ENCODE measurements at places on chromosomes 5 and 9.

DNA sequence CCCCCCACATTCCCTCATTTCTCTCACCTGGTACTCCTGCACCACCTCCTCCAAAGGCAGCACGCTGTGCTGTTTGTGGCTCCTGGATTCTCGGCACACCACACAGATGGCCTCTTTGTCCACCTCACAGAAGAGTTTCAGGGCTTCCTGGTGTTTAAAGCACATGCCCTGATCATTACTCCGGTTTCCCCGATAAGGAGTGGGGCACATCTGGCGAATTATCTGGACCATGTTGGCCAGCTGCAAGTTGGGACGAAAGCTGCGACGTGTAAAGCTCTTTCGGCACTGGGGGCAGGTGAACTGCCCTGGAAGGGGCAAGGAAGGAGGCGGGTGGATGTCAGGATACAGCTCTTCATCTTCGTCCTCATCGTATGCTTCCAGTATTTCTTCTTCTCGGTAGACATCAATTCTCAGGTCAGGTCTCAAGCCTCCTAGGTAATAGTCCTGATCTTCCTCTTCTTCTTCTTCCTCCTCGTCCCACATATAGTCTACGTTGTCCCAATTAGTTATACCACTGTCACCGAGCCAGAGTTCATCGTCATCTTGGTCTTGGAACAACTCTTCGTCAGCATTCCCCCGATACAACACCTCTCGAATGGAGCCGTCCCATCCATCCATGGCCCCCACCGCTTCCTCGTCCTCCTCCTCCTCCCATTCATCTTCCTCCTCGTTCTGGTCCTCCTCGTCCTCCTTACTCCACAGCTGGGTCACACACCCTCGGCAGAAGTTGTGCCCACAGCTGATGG is 796 bp downstream of the TRIM52 start:
- DNase-seq = no peak

DNA sequence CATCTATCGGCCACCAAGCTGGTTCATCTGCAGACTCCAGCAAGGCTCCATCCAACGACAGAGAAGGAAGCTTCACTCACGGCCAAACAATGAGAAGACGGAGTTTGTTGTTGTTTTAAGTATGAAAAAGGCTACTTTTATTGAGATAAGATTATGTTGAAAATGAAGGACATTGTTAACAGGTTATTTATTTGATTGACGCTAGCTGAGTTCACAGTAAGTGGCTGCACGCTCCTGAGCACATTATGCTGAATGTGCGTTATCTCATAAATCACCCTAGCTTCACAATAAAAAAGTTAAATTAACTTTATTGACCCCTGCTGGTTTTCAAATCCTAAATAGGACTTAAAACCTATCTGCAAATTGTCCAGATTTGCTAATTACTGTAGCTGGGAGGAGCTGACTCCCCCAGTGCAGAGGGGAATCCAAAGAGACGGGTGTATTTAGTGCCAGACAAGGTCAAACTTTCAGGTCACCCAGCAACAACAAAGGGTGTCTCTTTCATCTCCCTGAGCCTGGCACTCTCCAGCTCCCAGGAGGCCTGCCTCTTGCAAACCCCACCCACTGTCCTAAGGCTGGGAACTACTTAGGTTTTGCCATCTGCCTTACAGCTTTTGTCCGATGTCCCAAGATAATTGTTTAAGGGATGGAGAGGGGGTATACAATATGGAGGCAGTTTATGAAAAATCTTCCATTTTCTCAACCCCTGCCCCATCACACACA is 129.2 kb downstream of the ZDHHC21 start:
- no peak for DNase-seq

GRCh38 chr5:28574606-28575005 is 1536.2 kb upstream of the CDH9 start:
- DNase-seq = no peak

DNA sequence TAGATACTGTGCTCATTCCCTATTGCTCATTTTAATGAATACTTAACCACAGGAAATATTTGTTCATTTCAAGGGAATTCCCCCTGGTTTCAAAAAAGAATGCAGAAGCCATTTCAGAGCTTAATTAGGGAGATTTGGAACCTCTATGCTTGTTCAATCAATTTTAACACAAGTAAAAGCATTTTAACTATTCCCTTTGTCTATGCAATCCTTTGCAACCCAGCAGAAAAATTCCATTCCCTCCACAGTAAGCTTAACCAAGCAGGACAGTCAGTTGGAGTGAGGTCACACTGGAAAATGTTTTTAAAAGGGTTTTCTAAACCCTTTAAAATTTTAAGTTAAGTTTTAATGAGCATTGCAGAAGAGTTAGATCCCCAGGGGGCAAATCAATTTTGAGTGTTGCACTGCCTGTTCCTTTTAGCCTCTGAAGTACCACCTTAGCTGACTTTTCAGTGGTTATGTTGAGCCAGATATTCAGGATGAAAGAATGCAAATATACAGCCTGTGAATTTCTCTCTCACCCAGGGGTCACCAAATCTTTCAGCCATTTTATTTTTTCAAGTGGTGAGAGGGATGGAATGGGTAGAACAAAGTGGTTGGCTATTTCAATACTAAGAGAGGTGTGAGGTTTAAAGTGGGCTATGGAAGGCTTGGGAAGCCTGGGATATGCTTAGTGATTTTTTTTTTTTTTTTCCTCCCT is 356.2 kb upstream of the NUDT12 start:
- DNase-seq = peak; percentile 14

DNA sequence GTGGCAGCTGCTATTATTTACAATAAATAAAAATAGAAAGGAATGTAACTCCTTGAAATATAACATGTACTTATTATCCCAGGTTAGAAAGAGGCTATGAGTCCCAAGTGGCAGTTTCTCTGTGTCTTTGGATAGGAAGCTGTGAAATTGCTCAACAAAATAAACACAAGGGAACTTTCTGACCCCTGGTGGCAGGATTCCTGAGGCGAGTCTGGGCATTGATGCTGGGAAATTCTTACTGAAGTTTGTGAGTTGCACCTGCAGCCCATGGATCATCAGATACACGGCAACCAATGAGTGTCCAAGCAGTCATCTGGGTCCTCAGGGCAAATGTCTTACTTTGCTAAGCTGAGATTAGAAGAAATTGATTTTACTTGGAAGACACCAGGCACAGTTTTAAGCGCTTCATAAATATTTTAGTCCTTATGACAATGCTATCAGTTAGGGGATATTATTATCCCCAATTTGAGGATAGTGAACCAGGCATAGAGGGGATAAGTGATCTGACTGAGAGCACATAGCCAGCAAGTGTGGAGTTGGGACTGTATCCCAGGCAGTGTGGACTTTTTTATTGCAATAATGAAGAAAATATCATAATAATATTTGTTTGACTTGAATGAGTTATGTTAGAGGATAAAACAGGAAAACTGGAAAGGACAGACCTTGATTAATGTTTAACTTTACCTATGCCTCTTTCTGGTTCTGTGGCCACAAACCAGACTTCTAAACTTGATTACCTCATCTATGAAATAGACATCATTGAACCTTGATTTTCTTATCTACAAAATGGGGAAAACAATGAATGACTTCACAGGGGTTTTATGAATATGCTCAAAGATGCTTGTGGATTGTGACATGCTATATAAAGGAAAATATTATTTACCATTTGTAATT is 265.5 kb upstream of the ADAMTSL1 start:
- DNase-seq = peak; percentile 54

- DNase-seq = no peak
Measured at GRCh38 chr5:92980491-92980890, 600.5 kb downstream of the NR2F1-AS1 start.

DNA sequence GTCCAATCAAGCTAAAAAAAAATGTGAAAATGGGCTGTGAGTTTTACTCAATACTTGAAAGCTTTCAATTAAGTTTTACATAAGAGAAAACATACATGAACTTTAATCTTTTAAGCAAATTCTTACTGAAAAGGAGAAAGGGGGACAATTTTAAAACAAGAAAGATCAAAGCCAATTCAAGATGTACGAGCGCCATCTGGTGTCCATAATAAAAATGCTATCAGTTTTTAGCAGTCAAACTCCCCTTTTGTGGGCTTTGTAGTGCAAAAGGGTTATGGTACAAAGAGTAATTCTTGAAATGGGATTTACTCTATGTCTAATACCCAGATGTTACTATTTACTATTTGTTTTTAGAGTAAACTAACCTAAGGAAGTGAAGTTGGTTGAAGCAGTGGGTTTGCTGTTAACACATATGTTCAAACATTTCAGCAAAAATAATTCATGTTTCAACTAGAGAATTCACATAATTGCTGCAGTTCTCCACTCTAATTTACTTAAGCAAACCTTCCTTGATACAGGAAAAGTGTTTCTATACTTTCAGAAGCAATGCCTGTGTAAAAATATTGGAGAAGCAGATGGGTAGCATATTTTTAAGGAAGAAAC is 228.2 kb upstream of the TYRP1 start:
- DNase-seq = peak; percentile 67

DNA sequence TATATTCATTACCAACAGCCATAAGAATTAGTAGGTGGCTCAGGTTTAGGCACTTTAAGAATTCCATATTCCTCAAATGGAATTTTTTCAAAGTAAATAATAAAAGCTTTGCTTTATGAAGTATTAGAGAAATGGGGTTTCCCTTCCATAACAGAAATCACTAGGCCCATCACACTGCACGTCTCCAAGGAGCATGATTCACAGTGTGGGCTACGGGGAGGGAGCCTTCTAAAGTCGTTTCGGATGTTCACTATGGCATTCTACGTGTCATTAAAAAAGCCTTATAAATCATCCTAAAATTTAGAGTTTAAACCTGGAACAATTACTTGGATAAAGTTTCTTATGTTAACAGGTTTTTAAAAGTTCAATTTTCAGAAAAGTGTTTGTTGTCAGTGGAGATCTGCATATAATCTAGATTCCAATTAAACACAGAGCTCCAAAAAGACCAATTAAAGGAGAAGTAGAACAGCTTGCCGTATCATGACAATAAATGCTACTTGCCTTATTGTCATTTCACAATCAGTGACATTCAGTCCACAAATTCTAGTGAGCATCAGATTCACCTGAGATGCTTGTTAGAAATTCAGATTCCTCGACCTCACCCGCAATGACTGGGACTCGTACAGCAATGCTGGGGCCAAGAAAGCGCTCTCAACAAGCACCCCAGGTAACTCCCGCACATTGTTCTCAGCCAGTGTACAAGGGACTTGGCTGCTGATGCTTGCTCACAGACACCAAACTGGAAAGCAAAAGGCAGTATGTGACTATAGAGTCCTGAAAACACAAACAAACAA is 115.7 kb downstream of the NFIB start:
- DNase-seq = no peak

DNA sequence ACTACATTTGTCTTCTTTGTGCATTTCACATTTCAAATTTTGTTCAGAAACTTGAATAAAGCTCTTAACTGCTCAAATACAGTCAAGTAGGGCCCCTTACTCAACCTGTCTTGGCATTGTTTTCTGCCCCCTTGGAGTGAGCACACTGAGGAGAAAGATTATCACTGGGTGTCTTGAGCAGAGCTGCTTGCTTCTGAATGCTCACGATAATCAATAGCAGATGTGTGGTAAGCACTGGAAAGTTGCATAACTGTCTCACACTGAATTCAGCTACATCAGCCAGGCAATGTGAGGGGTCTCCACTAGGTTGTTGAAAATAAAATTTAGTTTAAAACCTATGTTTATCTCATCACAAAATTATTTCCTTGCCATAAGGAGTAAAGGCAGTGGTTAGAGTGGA is 7.8 kb upstream of the TNFAIP8 start:
- peak; percentile 62 for DNase-seq

DNA sequence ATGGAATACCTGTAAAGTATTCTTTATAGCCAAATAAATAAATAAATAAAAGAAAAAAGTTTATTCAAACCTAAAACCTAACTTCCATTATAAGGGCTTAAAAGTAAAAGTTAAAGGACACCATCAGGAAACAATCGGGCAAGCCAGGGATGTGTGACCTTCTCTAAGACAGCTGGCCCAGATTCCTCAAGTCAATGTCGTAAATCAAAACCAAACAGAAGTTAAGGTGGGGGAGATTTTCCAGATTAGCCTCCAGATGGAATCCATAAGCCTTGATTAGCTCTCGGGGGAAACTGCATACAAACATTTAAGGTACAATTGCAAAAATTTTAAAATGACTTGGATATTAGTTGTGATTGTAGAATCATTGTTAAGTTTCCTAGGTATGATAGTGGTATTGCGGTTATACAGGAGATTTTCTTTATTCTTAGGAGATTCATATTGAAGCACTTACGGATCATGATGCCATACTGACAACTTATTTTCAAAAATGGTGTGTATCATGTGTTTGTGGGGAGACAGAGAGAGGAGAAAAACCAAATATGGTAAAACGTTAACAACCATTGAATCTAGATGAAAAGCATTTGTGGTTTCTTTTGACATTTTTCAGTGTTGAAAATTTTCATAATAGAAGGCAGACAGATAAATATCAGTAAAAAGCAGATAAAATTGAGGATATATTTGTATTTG is 21.5 kb upstream of the MGAT1 start:
- no peak for DNase-seq

DNA sequence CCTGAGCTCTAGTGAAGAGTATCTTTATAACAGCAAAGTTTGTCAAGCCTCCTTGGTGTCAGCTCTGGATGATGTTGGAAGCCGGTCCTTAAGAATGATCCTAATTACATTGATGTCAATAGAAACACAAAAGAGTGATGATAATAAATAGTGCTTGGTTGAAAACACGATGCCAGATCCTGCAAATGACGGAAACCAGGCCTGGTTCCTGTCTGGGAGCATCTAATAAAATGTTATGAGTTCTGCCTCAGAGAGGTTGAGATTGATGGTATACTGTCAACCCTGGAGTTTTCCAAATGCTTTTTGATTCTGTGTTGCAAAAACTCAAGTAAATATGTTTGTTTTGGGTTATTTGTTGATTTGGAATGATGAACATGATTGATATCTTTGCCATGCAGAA is 23.3 kb downstream of the HMHB1 start:
- no peak for DNase-seq

DNA sequence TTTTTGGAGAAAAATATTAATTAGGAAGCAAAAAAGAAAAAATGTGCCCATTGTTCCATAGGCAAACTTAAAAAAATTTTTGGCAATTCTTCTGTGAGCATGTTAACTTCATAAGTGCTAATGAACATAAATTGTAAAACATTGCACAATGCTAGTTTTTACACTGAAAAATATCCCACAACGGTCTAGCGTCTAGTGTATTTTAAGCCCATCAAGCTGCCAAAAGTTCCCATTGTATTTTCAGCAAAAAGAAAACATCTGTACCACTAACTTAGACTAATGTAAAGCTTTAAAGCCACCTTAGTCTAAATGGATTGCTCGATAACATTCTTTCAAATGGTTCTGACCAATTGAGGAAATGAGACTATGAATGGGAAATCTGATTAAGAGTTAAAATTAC is 2.8 kb downstream of the NR6A1 start:
- DNase-seq = no peak

DNA sequence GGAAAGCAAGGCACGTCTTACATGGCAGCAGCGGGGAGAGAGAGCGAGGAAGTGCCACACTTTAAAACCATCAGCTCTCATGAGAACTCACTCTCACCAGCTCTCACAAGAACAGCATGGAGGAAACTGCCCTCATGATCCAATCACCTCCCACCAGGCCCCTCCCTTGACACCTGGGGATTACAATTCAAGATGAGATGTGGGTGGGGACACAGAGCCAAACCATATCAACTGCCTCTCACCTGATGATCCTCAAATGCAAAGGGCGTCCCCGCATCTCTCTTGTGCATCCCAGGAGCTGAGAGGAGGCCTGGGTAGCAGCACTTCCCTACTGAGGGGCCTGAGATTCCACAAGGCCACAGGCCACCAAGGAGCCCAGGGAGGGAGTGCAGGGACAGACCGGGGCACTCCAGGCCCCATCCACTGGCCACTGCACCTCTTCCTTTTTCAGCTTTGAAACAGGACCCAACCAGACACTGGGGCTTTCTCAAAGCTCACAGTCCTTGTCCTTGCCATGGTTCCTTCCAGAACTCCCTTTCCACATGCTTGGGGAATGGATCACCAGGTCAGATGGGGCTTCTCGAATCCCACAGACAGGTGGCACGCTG is 54.5 kb upstream of the IL17B start:
- no peak for DNase-seq

All from tongue (tissue), 3 donors.